Ovary (tissue), 10 donors: ENCODE measurements at places on chromosomes 4 and X.

GRCh38 chr4:633976-634598, 8.7 kb downstream of the PDE6B start:
- no peak for DNase-seq

DNA sequence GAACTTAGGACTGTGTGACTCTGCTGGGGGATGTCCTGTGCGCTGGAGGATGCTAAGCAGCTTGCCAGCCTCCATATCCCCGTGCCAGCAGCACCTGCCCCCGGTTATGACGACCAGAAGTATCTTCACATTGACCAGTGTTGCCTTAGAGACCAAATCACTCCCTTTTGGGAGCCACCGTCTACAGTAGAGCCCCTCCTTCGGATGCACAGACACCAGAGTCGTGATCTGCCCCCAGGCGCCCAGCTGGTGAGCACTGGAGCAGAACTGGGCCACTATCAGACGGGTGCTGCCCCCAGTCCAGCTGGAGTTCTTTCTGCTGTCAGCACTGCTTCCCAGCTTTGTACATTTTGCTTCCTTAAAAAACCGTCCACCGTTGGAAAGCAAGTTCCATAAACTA, 30.0 kb upstream of the TADA2B start:
- DNase-seq, result no peak

DNA sequence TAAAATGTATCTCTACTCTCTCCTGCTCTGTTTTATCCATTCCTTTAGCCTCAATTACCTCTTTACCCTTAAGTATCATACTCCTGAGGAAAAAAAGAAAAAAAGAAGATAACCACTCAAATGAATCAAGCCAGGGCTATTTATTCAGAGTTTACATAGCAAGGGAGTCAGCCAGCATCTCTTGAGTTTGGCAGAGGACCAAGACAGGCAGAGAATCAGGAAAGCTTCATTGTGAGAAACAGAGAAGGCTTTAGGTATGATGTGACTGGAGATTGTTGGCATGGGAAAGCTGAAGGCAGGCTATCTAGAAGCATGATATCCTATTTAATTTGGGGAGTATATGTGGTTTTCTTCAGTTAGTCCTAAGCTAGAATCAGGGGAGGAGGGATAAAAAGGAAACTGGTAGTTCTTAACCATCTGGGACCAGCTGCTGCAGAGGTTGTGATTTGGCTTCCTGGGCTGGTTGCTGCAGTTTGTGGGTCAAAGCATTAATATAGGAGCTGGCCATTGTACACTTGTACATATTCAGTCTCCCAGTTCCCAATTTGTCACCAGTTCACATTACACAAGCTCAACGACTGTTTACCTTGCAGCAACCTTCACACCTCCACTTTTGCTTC, 11.2 kb downstream of the APELA start:
- no peak for DNase-seq

GRCh38 chr4:101415962-101416361, 68.6 kb upstream of the PPP3CA start:
- DNase-seq, result no peak

- peak; percentile 62 for DNase-seq
Measured at GRCh38 chrX:14528629-14529289, 577 bp upstream of the GLRA2 start.
